ENCODE measurements at places on chromosomes 3 and 15.

GRCh38 chr3:8702560-8702959, 31.0 kb upstream of the CAV3 start:
- no peak for DNase-seq

GRCh38 chr15:66456211-66456610, 41.4 kb downstream of the SNAPC5 start:
- DNase-seq: no peak

DNA sequence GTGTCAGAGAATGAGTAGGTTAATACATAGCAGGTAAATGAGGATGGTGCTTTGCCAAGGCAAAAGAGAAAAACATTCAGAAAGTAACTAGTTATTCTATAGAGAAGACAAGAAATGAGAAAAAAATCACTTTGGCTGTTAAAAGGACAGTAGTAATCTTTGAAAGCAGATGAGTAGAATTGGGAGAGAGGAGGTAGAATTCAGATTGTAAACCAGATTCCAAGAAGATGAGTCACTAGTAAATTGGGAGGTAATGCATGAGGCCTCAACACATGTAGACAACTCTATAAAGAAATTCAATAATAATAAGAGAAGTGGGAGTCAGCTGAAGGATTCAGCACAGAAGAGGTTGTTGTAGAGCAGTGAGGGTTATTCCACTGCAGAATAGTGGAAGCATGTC, 81.4 kb downstream of the MBNL1 start:
- DNase-seq: no peak

DNA sequence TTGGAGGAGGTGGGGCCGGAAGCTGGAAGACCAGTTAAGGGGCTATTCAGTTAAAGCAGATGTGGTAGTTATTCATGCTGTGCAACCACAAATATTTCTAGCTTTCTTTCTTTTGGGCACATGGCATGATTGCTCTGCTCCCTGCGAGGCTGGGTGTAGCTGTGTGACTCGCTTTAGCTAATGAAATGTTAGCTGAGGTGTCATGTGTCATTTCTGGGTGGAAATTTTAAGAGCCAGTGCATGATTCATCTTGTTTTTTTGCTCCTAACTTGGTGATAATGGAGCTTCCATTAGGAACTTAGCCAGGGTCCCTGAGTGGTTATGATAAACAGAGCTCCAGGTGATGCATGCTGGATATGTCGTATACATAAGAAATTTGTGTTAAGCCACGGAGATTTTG, 300.6 kb downstream of the SATB1 start:
- no peak for DNase-seq

DNA sequence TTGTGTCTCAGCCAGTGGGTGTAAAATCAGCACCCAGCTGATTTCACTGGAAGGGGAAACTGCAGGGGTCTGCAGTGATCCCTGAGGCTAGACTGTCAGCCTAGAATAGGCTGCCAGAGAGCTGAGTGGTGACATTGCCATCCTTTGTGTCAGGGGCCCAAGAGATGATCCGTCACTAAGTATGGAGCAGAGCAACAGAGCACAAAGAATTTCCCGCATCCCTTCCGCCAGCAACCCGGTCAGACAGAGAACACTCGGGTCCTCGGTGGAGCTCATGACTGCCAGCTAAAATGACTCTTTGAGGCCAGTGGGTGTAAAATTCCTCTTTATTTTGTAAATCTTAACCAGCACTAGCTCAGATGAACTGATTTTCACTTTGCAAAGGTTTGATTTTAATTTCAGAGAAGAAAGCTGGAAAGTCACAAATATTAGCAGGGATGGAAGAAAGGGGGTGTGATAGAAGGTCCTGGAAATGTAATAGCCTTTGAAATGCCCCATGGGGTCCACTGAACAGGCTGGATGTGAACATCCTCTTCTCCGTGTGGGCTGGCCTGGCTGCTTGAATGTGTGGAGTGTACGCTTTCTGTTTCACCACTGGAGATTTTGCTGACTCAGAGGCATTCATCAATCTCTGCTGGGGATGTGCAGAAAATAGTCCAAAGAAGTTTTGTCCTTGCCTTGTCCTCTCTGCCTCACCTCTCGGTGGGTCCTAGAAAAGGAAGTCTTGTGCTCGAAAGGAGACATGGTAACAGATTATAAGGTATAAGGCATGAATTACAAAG, 138.8 kb downstream of the SV2B start:
- DNase-seq: no peak
